NCI-H1417 (cell line): ENCODE measurements at places on chromosomes 5 and 9.
A peak's percentile ranks its signal among the peaks of the same experiment; 100 is the strongest.

DNA sequence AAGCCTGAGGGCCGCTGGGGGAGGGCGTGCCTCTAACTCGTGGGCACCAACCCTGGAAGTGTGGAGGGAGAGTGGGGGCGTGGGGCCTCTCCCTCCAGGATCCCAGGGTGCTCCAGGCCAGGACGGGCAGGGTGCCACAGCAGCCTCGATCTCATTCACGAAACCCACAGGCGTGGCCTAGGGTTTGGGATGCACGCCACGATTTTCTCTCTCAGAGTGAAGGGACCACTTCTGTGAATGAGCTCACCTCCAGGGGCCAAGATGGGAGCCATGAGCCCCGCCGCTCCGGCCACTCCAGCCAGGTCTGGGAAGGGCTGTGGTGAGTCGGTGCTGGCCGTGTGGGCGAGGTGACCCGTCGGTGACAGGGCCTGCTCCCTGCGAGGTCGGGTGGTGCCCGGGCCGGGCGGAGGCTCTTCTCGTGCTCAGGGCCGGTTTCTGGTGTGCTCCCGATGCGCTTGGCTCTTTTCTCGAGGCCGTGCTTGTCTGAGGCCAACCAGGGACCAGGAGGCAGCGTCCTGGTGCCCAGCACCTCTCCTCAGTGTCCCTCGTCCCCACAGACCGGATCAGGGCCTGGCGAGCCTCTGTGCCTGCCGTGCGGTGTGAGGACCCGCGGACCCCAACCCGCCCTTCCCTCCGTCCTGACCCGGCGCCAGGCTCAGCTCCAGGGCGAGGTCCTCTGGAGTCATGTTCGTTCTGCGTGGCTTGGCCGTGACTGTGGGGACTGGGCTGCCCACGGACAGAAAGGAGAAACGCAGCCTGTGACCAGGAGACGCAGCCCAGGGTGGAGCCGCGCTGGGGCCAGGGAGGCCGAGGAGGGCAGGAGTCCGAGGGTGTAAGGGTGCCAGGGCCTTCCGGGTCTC, 31.0 kb downstream of the TPPP start:
- DNase-seq: no peak

DNA sequence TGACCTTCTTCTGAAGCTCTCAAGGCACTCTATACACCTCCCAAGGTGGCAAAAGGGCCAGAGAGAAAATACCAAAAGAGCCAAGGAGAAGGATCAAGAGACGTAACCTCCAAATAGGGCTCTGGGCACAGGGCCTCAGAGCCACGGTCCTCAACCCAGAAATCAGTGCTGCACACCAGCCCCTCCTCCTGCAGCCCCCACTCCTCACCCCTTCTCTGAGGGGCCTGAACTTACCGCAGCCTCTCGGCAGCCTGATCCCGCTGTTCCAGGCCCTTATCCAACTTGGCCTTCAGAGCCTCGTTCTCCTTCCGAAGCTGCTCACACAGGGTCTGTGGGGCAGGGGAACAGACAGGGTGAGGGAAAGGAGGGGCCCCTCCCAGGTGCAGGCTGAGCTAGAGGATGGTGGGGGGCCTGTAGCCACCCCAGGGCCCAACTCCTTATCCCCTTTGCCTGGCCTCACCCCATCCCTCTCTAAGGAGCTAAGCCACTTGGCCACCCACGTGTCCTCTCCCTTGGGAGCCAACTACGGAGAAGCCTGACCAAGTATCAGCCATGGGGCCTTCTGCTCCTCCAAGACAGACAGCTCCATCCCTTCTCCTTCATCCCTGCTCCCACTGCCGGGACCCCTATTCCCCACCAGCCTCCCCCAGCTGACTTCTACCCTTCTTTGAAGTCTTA, 28.8 kb downstream of the TNIP1 start:
- DNase-seq: no peak

DNA sequence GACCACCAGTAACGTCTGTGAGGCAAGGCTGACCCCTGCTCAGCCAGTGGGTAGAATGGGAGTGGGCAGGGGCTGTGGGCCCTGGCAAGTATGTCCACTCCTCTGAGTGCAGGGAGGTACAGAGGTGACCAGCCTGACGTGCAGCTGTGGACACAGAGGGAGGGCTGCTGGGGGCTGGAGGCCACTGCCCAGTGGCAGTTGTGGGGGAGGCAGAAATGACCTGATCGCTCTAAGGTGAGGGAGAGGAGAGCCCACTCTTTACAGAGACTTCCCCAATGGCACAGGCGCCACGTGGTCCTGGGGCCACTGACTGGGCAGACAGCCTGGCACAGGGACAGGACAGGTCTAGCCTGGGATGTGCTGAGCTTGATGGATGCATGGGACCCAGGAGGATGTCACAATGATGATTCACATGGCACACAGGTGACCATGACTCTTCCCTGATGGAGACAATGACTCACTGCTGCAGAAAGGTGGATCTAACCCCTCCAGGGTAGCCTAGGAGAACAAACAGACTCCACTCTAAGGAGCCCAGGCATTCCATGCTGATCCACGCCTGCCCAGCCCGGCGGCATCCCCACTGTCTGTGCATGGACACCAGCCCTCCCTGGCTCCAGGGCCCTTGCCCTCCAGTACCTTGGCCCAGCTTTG, 7.7 kb downstream of the LPCAT1 start:
- DNase-seq: no peak

DNA sequence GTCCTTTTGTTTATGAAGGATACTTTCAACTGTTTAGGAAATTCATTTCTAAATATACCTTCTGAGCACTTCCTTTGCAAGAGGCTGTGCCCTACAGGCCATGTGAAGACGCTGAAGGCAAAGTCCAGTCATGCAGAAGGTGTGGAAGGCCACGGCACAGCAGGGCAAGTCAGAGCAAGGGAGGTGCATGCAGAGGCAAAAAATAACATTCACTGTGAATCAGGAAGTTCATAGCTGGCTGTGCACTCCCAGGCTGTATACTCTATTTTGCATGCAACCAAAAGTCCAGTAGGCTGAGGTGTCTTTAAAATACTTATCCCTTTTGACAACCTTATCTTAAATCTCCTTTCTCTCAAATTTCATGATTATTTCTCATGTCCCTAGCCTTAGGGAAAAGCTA, 50.3 kb downstream of the GNAQ start:
- peak; percentile 38 for DNase-seq

DNA sequence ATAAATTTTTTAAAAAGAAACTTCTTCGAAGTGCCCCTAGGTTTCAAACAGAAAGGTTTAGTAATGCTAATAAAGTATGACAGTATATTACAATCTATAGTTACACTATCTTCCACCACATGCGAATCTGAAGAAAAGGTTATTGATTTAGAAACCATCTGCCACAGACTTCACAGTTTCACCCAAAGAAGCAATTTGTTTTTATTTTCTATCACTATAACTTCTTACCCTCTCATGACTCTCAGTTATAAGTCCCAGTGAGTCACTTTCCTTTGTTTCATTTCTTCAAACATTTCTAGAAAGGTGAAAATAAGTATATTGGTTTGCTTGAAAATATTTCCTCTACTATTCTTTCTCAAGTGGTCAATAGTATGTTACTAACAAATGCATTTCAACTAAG, 93.6 kb downstream of the MCTP1 start:
- no peak for DNase-seq

GRCh38 chr9:126125577-126125976, 201.1 kb upstream of the MVB12B start:
- DNase-seq: no peak

DNA sequence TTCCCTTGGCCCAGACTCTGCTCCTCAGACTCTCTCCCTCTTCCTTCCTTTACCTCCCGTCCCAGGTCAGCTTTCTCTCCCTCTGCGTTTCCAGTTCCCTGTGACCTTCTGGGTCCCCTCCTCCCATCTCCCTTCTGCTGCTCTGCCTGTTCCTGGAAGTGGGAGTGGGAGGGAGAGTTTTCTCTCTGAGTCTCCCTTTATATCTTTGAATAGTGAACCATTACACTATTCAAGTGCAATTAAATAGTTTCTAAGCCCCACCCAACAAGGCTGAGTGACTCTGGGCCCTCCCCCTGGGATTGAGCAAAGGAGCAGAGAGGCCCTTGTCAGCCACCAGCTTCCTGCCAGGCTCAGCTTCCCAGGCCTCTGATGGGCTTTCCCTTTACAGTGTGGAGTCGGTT, 34.8 kb downstream of the THBS4 start:
- DNase-seq: no peak

DNA sequence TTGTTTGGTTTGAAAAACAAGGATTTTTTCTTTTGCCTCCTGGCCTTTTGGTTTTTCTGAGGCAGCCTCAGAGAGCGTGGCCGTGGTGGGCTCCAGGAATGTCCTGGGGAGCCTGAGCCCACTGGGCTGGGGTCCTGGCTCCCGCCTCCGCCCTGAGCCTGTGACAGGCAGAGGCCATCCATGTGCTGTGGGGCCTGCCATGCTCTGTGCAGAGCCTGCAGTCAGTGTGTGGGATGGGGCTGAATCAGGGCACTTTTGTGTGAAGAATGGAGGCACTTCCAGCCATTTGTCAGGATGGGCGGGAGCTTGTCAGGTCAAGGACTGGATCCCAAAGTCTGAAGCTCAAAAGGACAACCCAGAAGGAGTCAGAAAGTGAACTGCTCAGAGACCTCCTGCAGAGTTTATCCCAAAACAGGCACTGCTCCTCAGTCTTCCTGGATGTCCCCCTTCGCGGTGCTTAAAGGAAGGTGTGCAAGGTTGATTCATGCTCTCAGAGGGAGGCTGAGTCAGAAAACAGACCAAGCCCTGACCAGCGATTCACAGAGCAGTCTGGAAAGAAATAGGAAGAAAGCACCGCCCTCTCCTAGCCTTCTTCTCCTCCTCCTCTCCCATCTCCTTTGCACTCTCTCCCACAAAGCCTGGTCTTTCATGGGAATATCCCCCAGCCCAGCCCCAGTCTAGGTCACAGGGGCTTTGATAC, 53.2 kb downstream of the MVB12B start:
- DNase-seq: no peak

DNA sequence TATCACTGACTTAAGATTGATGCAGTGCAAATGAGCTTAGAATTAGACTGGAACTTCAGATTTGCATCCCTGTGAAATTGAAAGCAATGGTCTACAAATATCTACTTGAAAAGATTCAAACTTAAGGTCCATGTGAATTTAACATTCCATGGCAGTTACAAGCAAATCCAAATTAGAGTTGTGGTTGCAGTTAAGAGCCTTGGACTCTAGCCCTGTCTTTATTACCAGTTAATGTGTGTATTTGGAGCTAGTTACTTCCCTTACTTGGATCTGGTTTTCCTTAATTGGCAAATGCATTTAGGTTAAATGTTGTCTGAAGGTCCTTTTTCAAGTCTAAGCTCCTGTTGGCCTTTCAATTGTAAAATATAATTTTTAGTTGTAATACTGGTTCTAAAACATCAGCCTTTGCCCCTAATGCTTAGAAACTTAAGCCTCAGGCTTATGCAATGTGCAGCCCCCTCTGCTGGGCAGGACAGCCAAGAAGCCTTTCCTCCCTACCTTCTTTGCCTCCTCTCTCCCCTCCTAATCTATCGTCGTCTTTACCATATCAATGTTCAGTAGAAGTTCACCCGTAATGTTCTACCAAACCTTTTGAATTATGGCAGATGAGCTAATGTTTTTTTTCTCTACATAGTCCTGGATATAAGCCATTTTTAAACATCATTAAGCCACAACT, 59.5 kb downstream of the ERMP1 start:
- no peak for DNase-seq

GRCh38 chr5:96431376-96432187, 1.5 kb downstream of the PCSK1 start:
- peak; percentile 67 for DNase-seq

- DNase-seq: no peak
Measured at GRCh38 chr5:171644536-171644935, 141.1 kb upstream of the SMIM23 start.

- no peak for DNase-seq
Measured at GRCh38 chr9:96509026-96509425, 59.1 kb downstream of the HABP4 start.

DNA sequence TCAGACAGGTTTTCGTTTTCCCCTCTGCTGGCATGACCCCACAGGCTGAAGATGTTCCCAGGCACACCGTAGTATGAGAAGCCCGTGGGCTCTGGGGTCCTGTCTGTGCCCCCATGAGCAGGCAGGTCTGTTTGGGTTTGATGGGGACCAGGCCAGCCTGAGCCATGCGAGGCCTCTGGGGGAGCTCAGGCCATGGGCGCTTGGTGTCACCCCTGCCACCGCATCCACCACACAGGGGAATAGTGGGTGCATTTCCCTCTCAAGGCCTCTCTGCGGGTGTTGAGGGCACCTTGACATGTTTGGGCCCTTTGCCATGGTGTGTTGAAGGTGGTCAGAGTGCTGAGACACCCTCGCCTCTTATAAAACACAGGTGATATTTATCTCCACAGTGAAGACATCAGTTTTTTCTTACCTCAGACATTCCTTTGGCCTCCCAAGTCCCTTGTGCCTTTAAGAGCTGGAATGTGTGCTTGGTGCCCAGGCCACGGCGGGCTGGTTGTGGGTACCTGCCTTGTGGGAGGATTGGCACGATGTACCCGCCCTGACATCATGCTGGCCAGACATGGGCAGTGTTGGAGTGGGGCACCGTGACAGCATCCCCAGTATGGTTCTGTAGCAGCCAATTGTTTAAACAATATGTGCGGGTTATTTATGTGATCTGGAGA, 68.3 kb downstream of the WNK2 start:
- no peak for DNase-seq

GRCh38 chr9:99259231-99259918, 37.3 kb downstream of the SEC61B start:
- peak; percentile 45 for DNase-seq

- DNase-seq: no peak
Measured at GRCh38 chr5:82405161-82405560, 127.0 kb upstream of the RPS23 start.

- no peak for DNase-seq
Measured at GRCh38 chr5:159041444-159042198, 58.1 kb downstream of the EBF1 start.

- DNase-seq: no peak
Measured at GRCh38 chr9:109766351-109766750, 13.6 kb upstream of the PALM2AKAP2 start.

- no peak for DNase-seq
Measured at GRCh38 chr5:69113851-69114250, 20.0 kb downstream of the SLC30A5 start.

- DNase-seq: no peak
Measured at GRCh38 chr5:173496129-173496882, 120.1 kb downstream of the BOD1 start.

DNA sequence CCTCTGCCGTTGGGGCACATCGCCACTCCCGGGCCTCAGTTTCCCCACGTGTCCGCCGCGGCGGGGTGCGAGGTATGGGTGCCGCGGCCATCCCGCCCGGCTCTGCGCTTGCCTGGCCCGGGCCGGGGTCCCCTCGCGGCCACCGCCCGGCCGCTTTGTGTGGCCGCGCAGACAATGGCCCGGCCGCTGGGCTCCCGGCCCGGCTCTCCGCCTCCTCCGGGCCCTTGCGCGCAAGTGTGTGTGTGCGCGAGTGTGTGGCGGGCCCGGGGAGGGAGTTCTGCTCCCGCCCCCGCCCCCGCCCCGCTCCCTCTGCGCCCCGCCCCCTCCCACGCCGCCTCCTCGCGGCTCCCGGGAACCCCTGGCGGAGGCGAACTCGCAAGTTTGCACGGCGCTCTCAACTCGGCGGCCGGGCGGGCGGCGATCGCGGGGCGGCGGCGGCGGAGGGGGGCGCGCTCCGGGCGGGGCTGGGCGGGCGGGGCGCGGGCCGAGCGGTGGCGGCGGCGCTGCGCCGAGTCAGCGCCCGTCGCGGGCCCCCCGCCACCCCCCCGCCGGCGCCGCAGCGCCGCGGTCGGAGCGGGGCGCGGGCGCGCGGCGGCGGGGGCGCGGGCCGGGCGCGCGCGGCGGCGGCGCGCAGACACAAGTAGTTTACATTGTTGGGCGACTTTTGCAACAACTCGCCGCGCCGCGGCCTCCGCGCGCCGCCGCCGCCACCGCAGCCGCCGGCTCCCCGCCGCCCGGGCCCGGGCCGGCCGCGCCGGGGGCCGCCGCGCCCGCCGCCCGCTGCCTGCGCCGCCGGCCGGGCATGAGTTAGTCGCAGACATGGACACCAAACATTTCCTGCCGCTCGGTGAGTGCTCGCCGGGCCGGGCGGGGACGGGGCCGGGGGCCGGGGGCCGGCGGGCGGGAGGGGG, at the start of gene RXRA:
Gene RXRA (plus strand): TSS at position 643 of the 911 bp plus-strand sequence. CDS start 177 bp downstream, at position 820.
- peak; percentile 18 for DNase-seq
